CD8-positive, alpha-beta memory T cell (primary cell): ENCODE measurements at places on chromosomes 5 and 9.
A peak's percentile ranks its signal among the peaks of the same experiment; 100 is the strongest.

- DNase-seq, result peak; percentile 12
These were observed 75.3 kb downstream of the ARHGAP26 start for GRCh38 chr5:142845402-142845921.

- no peak for DNase-seq
These were observed 9.1 kb downstream of the CATSPER3 start for GRCh38 chr5:134976841-134977240.

- no peak for DNase-seq
These were observed 242.9 kb downstream of the CSNK1G3 start for GRCh38 chr5:123754908-123755307.

DNA sequence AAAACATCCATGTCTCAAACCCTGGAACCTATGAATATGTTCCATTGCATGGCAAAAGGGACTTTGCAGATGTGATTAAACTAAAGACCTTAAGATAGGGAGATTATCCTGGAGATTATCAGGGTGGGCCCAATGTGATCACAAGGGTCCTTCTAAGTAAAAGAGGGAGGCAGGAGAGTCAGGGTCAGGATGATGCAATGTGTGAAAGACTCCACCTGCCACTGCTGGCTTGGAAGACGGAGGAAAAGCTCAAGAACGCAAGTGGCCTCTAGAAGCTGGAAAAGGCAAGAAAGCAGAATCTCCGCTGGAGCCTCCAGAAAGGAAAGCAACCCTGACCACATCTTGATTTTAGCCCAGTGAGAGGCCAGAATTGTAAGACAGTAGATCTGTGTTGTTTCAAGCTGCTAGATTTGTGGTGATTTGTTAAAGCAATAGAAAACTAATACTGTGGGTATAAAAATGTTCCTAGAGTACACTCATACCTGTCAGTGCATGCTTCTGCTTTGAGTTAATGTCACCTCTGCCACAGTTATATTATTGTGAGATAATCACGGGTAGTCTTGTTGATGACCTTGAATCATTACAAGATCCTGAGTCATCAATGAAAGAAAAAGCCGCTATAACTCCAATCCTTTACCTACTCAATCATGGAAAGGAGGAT, 93.5 kb upstream of the TNPO1 start:
- DNase-seq, result no peak

- no peak for DNase-seq
These were observed 27.4 kb downstream of the INVS start for GRCh38 chr9:100126423-100126822.
